ENCODE measurements at places on chromosomes 13 and 19. TPM values are rescaled to one million over a fixed set of nuclear protein-coding genes. Genes with fewer than 3 reads are reported as not detected.

DNA sequence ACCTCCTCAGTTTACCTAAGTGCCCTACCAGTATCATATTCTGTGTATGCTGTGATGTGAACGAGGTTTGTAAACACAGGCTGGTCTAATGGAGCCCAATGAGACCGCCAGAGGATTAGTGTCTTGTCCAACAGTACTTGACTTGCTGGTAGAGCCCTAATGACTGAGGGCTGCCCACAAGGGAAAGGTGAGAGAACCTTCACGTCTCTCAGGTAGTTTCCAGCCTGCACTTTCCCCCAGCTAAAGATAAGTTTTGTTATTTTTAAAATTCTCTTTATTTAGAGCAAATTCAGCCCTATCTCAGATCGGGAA, 498 bp upstream of the RBM26 start:
- no peak for DNase-seq

Gene ZNF274
- polyA plus RNA-seq = 33.2 TPM

Gene ING1
- 19.6 TPM for polyA plus RNA-seq

Gene PPFIA3
- 14.1 TPM for polyA plus RNA-seq

- DNase-seq = no peak
Observed at GRCh38 chr19:41698746-41699230, 9.6 kb upstream of the CEACAM5 start.

DNA sequence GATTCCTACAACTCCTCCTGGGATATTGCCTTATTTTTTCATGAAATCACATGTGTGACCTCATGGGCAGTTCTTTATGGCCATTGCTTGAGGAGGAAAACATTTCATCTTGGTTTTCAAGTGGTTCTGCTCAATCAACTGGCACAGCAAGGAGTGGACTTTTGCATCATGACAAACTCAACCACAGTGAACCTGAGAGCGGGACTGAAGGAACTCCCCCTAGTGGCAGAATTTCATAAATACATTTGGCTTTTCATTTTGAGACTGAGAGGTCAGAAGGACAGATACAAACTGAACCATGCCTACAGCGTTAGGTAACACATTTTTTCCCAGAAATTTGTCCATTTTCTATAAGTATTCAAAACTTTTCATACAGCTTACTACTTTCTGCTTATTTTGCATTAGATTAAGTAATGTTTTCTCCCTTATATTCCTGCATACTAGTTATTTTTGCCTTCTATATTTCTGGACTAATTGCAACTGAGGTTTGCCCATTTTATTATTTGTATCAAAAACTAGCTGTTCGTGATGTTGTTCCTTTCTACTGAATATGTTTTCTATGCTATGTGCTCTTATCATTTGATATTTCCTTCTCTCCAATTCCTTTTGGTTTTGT, 13.4 kb upstream of the SIGLEC12 start:
- DNase-seq = peak; percentile 59

Gene ZNF473
- polyA plus RNA-seq = 2.5 TPM

GRCh38 chr13:52414963-52415362, 9.0 kb upstream of the THSD1 start:
- DNase-seq = no peak

GRCh38 chr13:112719556-112719955, 29.7 kb downstream of the ATP11A start:
- DNase-seq = no peak

DNA sequence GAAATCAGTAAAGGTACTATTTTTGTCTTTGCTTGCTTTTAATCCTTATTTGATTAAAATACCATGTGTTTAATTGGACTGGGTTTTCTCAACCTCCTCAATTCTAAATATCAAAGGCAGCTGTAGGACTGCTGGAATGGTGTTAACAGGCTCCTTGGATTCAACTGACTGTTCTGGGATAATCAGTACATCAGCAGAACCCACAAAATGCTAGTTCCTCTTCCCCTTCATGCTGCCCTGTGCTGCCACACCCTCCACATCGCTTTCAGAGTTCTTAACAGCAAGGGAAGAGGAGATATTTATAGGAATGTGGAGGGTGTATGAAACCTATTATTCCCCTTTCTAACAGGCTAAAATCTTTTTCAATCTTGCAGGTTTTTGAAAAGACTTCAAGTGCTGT, 82.4 kb downstream of the KCTD12 start:
- no peak for DNase-seq

Gene ARHGAP45
- polyA plus RNA-seq = 295 TPM

Gene MYDGF
- 53.5 TPM for polyA plus RNA-seq

GRCh38 chr13:66273011-66273410, 957.1 kb downstream of the PCDH9 start:
- DNase-seq = no peak

- DNase-seq = no peak
Observed at GRCh38 chr19:57437931-57438330, 2.8 kb downstream of the ZNF749 start.

Gene AP1M2
- polyA plus RNA-seq = 20.7 TPM

- no peak for DNase-seq
Observed at GRCh38 chr13:45092663-45093062, 27.6 kb upstream of the GTF2F2 start.

GRCh38 chr19:2969104-2969504, 8.3 kb upstream of the TLE6 start:
- DNase-seq = peak; percentile 58

- no peak for DNase-seq
Observed at GRCh38 chr19:13781547-13781946, 7.3 kb downstream of the C19orf53 start.

GRCh38 chr13:50599046-50599445, 244.4 kb downstream of the DLEU7 start:
- no peak for DNase-seq

- DNase-seq = no peak
Observed at GRCh38 chr13:82407321-82407720, 1475.0 kb downstream of the SLITRK1 start.

- no peak for DNase-seq
Observed at GRCh38 chr19:391207-391557, 17.8 kb downstream of the C2CD4C start.

DNA sequence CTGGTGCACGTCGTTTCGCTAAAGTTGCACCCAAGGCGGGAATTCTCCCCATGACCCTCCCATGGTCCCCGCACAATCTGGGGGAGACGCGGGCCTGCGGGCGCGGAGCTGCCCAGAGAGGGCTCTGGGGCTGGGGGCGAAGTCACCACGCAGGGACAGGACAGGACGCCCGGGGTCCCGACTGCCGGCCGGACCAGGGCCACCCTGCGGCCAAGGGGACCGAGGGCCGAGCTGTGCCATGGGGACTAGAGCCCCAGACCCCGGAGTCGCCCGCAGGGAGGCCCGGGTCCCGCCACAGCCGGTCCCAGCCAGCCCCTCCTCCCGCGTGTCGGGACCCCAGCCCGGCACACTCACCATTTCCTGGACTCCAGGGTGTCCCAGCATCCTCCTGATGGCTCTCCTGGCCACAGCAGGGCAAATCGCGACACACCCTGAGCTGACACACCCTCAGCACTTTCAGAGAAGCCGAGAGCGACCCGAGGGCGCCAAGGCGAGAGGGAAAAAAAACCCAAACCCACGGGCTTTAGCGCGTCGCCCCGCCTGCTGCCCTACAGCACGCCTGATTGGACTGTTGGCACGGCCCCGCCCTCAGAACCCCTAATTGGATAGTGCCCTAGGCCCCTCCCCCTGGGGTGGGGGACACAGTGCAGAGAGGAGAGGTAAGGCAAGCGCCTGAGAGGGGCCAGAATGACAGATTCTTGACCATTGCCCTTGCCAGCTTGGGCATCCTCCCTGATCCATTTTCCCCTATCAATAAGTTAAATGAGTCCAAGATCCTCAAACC, 28.6 kb downstream of the ZNF44 start:
- DNase-seq = no peak

- DNase-seq = no peak
Observed at GRCh38 chr13:109751477-109751876, 34.9 kb downstream of the IRS2 start.

Gene ZNF541
- polyA plus RNA-seq = 0.39 TPM

Gene CYP4F12
- polyA plus RNA-seq = 6.8 TPM

GRCh38 chr19:52991484-52991883, 22.2 kb upstream of the ERVV-1 start:
- DNase-seq = no peak

Gene FUZ
- polyA plus RNA-seq = 20.9 TPM

DNA sequence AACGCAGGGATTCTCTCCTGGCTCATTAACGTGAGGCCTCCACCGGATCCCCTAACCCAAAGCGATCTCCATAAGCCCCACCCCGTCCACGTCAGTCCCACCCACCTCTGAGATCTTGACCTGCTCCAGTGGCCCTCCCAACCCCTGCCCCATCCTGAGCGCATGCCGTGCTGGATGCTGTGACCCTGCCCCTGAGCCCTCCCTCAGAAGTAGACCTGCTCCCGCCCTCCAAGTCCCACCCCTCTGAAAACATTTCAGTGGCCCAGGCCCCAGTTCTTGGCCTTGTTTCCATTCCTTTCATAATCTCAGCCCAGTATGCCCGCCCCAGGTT, 19.9 kb downstream of the LMTK3 start:
- DNase-seq = no peak

Gene ZNF600
- 17.3 TPM for polyA plus RNA-seq

GRCh38 chr19:9935506-9936325, 599 bp downstream of the OLFM2 start:
- no peak for DNase-seq

DNA sequence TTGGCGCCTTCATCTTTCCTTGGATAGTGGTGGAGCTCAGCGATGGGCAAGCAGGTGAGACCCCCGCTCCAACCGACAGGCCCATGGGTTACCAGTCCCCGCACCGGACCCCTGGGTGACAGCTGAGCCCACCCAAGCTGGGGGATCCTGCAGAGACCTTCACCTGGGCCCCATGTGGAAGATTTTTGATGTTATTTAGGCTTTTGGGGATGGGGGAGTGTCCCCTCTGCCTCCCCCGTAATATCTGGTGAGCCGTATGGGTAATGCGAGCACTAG, 4.9 kb upstream of the LILRA5 start:
- DNase-seq = no peak

- no peak for DNase-seq
Observed at GRCh38 chr19:31185261-31185660, 164.0 kb downstream of the TSHZ3 start.

DNA sequence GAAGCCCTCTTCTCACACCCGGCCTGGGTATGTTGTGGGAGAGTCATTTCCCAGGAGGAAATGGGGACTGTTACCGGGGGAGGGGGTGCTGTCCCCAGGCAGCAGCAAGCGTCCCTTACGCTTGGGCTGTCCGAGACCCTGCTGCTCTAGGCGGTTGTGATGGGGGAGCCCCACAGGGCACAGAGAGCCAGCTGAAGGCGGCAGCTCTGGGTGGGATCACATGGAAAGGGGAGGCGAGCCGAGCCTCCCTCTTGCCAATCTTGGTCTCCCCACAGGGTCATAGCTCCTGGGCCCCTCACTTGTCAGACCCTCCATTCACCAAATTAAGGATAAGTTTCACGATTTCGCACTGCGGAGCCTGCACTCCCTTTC, 22.0 kb downstream of the EPN1 start:
- DNase-seq = no peak

Gene WIZ
- 13.3 TPM for polyA plus RNA-seq

Gene SYCN
- not detected for polyA plus RNA-seq

DNA sequence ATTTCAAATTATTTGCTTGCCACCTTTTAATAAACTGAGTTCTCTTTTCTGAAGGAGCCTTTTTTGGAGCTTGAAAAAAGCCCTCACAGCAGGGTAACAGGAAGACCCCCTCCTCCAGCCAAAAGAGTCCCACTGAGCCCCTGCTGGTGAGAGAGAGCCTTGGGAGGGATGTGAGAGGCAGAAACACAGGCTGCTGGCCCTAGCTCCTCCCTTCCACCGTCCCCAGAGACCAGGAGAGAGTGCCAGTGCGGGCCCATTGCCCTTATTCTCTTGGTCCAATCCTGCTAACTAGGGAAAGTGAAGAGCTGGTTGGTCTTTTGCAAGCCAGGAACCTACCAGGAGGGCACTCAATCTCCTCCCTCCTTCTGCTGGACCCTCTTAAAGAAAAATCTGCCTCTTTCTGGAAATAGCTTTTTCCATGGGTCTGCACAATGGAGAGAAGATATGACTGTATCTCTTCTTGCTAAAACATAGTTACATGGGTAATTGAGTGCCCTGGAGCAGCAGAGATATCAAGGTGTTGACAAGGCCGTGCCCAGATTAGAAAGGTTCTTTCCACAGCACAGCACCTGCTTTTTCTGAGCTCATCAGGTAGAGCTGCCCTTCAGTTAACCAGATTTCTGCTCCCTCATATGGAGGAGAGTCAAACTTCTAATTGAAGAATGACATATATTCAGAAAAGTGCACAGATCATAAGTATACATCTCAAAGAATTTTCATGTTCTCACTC, 113.9 kb downstream of the LRCH1 start:
- no peak for DNase-seq

Gene FCER2
- polyA plus RNA-seq = 14.4 TPM

- DNase-seq = no peak
Observed at GRCh38 chr19:44615863-44616247, 2.5 kb downstream of the IGSF23 start.

GRCh38 chr13:101423872-101424271, 7.6 kb upstream of the NALCN start:
- no peak for DNase-seq

Gene NCAN
- polyA plus RNA-seq = 0.27 TPM

GRCh38 chr13:102838982-102839381, 6.8 kb upstream of the ERCC5 start:
- DNase-seq = no peak

GRCh38 chr13:20799726-20800416, 26.1 kb upstream of the EEF1AKMT1 start:
- no peak for DNase-seq

Gene TOMM40
- polyA plus RNA-seq = 25.6 TPM

DNA sequence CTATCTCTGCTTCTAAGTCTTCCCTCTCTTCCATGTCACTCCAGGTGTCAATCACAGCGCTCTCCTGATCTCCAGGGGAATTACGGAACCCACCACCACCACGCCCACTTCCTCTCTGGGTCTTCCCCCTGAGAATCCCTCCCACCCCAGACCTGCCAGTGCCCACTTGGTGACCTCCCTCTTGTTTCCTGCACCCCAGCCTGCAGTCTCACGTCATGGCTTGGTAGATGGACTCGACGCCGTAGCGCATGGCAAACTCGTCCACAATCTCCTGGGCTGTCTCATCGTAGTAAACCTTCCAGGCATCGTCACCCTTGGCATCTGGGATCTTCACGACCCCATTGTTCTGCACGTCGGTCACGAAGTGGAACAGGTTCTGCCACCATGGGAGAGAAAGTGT, 47.0 kb downstream of the UNC13A start:
- no peak for DNase-seq

DNA sequence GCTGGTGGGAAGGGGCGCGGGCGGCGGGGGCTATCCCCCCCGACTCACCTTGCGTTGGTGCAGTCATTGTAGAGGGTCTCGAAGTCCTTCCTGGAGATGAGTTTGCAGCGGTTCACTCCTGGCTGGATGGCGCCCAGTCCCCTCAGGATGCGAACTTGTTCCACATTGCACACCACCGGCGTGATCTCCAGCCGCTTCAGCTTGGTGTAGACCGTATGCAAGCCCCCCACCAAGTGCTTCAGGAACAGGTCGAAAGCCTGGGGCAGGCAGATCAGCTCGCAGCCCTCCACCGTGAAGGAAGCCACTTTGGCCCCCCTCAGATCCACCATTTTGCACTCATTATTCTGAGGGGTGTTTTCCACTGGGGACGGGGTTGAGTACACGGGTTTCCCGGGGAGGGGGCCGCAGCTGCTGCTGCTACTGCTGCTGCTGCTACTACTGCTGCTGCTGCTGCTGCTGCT, 1.1 kb downstream of the DACH1 start:
- DNase-seq = peak; percentile 25

Gene OR7G1
- polyA plus RNA-seq = not detected

- no peak for DNase-seq
Observed at GRCh38 chr13:23652909-23653726, 82.9 kb downstream of the TNFRSF19 start.
